ENCODE measurements at places on chromosomes 2 and 18.

DNA sequence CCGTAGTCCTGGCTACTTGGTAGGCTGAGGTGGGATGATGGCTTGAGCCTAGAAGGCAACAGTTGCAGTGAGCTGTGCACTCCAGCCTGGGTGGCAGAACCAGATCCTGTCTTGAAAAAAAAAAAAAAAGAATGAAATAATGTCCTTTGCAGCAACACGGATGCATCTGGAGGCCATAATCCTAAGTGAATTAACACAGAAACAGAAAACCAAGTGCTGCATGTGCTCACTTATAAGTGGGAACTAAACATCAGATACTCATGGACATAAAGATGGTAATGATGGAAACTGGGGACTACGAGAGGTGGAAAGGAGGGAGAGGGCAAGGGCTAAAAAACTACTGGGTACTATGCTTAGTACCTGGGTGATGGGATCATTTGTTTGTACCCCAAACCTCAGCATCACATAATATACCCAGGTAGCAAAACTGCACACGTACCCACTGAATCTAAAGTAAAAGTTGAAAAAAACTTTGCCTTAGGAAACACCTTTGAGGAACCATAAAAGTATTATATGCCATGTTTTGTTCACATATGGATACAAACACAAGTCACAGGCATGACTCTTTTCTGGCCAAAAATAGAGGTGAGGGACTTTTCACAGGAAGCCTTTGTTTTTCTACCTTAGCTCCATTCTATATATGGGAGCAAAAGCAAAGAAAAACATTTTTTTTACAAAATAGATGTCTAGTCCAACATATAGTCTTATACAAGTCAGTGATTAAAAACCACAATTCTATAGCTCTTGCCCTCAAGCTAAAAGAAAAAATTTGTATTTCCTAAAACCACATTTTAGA is 36.6 kb downstream of the GPR155 start:
- DNase-seq, result no peak

GRCh38 chr2:48199070-48199469 is 292.8 kb upstream of the FBXO11 start:
- DNase-seq, result no peak

DNA sequence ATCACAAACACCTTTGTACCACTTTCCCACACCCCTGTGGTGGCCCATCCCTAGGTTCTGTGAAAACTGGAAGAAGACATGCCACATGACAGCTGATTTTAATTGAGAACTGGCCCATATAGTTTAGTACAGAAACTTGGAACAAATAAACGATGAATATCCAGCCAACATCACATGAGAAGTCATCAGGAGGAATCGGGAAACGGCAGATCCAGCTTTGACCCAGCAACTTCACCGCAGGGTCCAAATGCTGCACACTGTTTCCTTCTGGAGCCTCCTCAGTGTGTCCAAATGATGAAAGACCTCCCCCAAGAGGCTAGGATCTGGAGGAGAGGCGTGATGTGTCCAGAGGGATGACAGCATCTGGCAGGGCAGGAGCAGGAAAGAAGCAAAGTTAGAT is 75.5 kb downstream of the COPS8 start:
- DNase-seq, result no peak

DNA sequence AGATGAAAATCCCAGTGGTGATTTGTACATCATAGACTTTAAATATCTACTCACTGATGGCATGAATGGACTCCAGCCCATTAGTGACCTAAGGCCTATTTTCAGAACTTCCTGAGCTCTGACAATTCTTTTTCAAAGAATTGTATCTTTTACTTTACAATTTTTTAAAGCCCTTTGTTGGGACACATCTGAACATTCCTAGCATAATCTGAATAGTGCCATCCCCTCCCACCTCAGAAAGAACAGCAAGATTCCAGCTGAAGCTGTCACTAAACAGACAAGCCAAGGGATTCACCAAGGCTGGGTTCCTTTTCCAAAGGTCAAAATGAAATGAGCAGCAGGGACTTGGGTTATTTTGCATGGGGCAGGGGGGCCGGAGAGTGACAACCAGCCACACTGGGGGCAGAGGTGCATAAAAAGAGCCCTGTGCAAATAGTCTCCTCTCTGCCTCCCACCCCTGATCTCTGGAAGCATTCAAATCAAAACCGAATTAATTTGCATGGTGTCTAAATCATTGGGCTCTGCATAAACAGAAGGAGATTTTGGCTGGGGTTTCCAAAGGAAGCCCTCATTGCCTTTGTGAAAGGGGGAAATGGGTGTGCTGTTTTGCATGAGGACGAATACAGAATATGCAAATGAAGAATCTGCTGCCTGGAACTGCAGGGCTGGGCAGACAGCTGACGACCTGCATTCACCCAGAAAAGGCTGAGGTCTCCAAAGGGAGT is 17.2 kb downstream of the EPHA4 start:
- no peak for DNase-seq

DNA sequence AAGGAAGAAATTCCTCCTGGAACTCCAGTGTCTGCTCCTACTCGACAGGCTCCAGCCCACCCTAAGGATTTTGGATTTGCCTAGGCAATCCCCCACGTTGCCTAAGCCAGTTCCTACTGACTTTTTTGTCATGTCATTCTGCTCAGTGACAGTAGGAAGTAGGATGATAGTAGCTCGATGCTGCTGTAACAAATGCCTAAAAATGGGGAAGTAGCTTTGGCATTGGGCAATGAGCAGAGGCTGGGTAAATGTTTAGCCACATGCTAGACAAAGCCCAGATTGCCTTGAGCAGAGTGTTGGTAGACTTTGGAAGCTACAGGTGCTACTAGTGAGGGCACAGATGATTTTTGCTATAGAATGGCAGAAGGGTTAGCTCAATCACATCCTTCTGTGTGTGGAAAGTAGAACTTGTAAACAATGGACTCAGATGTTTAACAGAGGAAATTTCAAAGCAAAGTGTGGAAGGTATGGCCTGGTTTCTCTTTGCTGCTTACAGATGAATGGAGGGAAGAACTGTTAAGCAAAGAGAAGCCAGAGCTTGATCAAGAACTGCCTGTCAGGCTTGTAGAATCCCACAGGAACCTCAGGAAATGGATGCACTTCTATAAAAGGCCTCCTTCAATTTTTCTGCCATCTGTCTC is 154.8 kb downstream of the RNF144A start:
- no peak for DNase-seq

GRCh38 chr2:121649149-121649595 is at the start of gene CLASP1:
Gene CLASP1, minus strand, starts transcription at chr2:121649462. Its CDS starts 43,567 bp downstream, at chr2:121605895.
- no peak for DNase-seq

DNA sequence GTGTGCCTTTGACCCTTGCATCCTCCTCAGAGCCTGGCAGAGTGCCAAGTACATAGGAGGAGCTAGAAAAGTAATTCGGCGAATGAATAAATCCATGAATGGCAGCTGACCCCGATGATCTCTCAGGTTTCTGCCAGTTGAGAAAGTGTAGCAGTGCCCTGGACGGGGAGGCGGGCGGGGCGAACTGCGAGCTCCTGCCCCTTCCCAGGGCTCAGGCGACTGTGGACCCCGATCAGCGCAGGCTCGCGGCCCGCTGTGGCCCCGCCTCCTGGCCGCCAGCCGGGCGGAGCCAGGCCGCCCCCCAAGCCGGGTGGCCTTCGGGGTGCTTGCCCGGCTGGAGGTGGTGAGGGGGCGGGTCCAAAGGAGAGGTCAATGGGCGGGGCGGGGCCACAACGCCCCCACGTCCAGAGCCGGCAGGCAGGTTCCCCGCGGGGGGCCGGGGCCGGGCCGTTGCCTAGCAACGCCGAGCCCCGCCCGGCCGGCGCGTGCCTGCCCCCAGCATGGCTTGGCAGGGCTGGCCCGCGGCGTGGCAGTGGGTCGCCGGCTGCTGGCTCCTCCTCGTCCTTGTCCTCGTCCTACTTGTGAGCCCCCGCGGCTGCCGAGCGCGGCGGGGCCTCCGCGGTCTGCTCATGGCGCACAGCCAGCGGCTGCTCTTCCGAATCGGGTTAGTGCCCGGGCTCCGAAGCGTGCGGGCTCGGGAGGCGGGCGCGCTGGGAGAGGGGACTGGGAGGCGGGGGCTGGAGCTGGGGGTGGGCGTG is 30.6 kb upstream of the TMBIM1 start:
- DNase-seq, result peak; percentile 18

DNA sequence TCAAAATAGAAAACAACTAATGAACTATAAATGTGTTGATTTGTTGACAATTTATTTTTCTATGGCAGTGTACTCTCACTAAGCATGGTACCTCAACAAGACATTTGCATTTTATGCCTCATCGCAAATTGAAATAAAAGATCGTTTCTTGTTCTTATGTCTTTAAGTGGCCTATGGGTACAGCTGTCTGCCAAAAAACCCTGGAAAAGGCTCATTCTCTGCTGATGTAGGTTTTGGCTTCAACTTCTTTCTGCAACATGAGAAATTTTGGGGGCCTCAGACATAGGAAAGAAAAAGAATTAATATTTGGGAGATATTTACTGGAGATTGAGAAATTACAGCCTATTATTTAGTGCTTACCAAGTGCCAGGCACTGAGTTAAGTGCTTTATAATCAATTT is 205.1 kb upstream of the DPP10 start:
- no peak for DNase-seq

- no peak for DNase-seq
Measured at GRCh38 chr18:22839340-22839821, 93.7 kb upstream of the RBBP8 start.

- no peak for DNase-seq
Measured at GRCh38 chr2:7819316-7819715, 862.5 kb upstream of the ID2 start.

DNA sequence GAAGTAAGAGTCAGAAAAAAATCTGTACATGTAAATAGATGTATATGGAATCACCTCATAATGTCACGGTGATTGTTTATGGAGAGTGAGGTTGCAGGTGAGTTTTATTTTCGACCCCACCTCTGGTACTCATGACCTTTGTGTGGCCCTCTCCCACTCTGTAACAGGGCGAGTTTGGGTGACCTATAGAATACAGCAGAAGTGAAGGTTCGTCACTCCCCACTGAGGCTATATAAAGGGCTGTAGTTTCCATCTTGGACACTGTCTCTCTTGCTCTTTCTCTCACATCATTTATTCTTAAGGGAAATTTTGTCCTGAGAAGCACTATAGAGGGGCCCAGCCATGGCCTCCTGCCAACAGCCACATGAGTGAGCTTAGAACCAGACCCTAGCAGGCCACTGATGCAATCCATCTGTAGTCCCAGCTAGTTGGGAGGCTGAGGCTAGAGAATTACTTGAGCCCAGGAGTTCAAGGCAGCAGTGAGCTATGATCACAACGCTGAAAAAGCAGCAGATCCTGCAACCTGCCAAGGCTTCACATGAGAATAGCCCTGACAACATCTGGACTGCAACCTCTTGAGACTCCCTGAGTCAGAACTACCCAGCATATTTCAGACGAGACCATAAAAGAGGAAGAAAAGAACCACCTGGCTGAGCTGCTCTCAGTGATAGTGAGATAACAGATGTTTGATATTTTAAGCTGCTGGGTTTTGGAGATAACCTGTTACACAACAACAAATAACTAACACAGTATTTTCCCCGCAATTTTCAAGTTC is 74.3 kb upstream of the SLC1A4 start:
- DNase-seq, result no peak

DNA sequence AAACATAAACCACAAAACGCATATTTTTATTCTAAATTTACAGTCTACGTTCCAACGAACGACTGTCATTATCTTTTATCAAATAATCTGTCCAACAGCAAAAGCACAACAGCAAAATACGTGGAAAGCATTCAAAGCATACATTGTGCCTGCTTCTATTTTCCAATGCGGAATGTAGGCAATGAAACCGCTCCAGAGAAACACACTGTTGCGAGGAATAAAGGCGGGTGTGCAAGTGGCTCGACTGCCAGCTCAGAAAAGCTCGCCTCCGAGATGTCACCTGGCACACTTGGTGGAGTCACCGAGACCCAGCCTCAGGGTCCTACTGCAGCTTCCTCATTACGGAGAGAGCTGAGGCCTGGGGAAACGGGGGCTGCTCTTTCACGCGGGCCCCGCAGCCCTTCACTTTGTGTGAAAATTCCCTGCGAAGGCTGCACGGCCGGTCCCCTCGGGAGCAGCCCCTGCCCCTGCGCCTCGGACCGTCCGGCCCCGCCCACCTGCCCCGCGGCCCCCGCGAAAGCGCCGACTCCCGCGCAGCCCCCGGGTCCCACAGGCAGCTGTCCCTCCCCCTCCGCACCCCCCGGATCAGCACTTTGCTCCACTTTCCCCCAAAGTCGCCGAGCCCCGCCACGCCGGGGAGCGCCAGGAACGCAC is 752 bp downstream of the MGAT4A start:
- no peak for DNase-seq

GRCh38 chr2:9944330-9944758 is 7.1 kb upstream of the GRHL1 start:
- no peak for DNase-seq

DNA sequence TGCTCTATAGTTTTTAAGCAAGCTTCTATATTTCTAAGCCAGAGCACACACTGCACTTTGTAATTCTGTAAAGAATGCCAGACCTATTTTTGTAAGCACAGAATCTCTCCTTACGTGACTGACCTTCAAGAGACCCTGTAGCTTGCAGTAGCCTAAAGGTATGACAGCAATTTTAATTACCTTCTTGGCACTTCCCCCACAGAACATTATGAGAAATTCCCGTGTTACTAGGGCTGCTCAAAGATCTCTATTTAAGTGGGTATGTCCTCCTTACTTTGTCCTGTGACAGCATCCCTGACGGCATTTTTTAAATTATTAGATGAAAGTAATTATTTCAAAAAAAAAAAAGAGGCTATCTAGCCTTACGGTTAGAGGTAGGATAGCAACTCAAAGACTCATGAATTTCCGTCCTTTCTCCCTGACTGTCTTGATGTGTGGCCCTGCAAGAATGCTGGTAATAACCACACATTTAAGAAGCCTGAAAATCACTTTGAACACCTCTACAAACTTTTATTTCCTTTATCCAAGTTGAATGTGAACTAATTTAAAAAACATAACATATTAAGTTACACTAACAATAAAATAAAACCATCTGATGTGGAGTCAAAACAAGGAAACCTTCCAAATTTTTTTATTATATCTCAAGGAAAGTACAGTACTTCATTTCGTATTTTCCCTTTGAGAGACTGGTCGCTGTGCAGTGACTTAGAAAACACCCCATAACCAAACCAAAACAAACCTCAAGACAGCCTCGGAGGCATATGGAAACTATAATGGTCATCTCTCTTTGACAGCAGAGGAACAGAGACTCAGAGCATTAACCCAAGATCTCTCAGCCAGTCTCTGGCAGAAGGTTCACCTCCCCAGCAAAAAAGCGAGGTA is 54.9 kb downstream of the THUMPD2 start:
- no peak for DNase-seq

GRCh38 chr2:208064220-208064961 is 39.1 kb upstream of the PLEKHM3 start:
- DNase-seq, result no peak

DNA sequence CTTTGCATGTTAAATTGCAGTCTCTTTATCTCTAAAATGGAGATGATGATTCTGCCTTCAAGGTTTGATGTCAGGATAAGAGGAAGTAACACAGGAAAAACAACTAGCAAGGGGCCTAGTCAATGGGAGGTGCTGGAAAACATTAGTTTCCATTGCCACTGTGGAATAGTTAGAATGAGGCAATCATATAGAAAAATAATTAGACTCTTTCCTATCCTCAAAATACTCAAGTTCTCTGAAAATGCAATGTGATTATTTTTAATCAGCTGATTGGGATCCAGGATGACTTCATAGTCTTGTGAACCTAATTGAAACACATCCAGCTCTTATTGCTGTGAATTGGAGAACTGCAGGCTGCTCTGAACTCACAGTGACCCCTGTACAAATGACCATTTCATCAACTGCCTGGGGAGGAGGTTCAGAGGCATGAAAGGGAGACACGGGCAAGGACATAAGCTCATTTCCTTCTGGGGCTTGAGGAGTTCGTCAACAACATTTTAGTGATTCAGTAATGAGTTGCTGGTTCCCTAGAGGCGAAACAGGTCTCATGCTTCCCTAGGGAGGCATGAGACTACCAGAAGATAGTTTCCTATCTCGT is 422.5 kb downstream of the LPIN1 start:
- DNase-seq, result no peak

GRCh38 chr2:50102383-50102782 is 929.5 kb downstream of the NRXN1 start:
- DNase-seq, result no peak

All from stimulated activated CD8-positive, alpha-beta memory T cell treated with anti-CD3 and anti-CD28 coated beads, Interleukin-15, amount 100 ng/mL, for 24 hours (primary cell).